ENCODE measurements at places on chromosomes 11 and 22.
A peak's percentile ranks its signal among the peaks of the same experiment; 100 is the strongest.

GRCh38 chr11:2911088-2911784 is 18.0 kb downstream of the PHLDA2 start:
- DNase-seq: no peak

- no peak for DNase-seq
Measured at GRCh38 chr11:122036018-122036417, 80.0 kb downstream of the BLID start.

GRCh38 chr11:63985812-63986155 is 454 bp upstream of the OTUB1 start:
- DNase-seq: no peak

DNA sequence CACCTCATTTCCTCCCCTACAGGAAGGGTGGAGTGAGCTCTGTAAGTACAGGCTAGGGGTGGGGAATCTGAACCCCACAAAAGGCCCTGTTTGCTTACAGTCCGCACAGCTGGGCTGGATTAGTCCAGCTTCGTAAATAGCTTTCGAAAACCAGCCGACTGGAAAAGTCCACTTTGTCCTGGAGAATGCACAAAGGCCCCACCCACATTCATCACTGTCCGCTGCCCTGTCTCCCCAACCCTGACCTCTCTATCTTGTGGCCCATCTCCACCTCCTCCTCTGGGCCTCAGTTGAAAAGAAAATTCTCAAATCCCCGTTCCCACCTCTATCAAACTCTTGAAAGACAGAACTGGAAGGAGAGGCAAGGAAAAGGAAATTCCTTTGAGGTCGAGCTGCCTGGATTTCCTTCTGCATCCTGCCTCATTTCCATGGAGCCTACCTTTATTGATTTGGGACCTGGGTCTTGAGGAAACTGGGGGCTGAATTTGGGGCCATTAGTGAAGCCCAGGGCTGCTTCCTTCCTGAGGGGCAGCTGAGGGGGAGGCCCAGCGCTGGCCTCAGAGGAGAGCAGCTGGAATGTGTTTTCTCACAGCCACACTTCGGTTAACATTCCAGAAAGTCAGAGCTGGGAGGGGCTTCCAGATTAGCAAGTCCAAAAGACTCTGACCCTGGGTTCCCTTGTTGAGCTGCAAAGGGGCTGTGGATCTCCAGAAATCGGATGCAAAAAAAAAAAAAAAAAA is 147.6 kb downstream of the FBXO7 start:
- no peak for DNase-seq

DNA sequence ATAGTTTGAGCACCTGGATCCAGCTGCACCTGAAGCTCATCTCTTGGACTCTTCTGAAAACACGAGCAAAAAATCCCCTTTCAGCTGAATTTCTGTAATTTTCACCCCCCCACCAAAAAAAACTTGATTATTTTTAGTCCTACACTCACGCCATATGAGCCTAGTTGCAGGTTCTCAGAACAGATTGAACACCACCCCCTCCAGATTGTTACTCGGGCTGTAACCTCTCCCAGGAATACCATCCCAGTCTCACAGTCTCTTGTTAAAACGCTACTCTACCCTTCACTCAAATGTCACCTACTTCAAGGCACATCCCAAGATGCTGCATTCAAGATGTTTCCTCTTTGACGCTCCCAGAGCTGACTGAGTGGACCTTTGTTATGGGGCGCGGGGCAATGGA is 96.3 kb upstream of the PRDM11 start:
- no peak for DNase-seq

DNA sequence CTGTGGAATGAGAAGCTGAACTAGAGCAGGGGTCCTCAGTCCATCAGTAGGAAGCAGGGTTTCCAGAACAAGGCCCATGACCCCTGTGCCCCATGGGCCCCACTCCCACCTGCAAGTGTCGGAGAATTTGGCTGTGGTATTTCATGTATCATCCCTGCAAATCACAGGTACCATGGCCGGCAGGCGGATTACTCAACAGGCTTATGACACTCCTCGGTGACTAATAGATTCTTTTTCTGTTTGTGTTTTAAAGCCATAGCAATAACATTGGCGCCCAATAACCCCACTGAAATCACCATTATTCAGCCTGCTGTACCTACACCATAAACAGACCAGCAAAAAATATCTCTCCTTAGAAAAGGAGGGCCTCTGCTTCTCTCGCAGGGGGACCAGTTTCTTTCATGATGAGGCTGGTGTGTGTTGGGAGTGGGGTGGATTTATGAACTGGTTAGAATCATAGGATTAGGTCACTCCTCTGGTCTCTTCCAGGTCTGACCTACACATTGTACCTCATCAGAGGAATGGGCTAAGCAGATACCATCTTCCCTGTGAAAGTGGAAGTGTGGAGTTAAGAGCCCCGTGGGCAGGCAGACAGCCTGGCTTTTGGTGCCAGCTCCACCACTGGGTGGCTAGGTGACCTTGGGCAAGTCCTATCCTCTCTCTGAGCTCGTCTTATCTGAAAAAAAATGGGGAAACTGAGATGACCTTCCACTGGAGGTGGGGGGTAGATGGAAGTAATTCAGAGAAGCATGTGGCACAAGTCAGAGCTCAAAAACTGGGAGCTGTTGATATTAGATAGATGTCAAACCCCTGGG is 60.2 kb upstream of the WNT11 start:
- no peak for DNase-seq

- no peak for DNase-seq
Measured at GRCh38 chr11:59607703-59608454, 7.7 kb downstream of the OSBP start.

DNA sequence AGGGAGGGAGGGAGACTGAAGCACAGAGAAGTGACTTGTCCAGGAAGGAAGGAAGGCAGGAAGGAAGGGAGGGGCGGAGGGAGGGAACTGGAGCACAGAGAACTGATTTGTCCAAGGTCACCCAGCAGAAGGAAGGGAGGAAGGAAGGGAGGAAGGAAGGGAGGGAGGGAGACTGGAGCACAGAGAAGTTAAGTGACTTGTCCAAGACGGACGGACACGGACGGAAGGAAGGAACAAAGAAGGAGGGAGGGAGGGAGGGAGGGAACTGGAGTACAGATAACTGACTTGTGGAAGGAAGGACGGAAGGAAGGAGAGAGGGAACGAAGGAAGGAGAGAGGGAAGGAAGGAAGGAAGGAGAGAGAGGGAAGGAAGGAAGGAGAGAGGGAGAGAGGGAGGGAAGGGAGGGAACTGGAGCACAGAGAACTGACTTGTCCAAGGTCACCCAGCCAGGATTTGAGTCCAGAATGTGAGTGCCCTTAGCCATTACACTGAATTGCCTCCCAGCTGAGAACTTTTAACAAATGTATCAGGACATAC is 1.5 kb downstream of the SLC35F2 start:
- DNase-seq: no peak

DNA sequence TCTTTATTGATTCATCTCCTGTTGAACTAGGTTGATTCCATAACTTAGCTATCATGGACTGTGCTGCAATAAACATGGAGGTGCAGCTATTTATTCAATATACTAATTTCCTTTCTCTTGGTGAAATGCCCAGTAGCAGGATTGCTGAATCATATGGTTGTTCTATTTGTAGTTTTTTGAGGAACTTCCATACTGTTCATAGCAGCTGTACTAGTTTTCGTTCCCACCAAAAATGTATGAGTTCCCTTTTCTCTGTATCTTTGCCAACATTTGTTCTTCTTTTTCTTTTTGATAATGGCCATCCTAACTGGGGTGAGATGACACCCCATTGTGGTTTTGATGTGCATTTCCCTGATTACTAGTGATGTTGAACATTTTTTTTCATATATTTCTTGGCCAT is 87.2 kb upstream of the NAV2 start:
- no peak for DNase-seq

DNA sequence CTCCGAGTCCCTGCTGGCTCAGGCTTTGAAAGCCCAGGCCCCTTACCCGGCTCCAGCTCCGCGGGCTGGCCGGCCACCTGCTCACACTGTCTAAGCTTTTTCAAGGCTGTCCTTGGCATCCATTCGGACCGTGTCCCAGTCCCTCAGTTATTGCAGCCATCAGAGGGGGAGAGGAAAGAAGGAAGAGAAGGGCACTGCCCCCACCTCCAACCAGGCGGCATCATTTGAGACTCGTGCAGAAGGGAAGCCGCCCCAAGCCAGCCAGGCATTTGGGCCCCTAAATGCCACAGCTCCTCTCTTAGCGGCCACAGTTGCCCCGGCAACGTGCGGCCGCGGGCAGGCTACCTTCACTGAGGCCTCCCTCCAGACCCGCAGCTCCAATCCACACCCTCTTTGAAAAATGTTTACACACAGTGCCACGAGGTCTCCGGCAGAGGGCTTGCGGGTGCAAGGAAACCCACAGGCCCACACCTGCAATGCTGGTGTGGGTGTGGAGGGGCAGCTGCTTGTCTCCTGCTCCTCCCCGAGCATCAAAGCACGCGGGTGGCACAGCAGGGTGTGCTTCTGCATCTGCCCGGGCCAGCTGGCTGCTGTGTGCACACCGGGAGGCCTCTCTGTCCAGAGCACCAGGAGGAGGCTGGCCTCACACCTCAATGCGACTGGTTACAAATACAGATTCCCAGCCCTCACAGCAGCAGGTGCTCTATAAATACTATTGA is 124.4 kb downstream of the CTTN start:
- no peak for DNase-seq

GRCh38 chr11:2930704-2931419 is 1.6 kb upstream of the PHLDA2 start:
- no peak for DNase-seq

DNA sequence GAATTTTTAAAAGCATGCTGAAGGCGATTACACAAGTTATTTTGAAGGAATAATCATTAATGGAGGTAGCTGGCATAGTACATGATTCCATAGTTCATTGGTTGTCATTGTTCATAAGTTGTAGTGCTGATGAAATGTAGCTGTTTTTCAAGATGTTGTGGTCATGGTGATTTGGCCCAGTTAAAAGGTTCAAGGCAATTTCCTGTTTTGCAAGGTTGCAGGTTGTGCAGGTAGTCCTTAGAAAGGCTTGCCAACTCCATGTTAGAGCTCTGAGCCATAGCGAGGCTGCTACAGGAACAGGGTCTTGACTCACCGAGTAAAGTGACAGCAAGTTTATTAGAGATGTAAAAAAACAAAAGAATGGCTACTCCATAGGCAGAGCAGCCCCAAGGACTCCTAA is 95.8 kb upstream of the CHORDC1 start:
- DNase-seq: no peak

GRCh38 chr11:65801153-65801987 is 14.5 kb downstream of the OVOL1 start:
- no peak for DNase-seq

GRCh38 chr22:48488149-48488551 is 1339.5 kb downstream of the BRD1 start:
- no peak for DNase-seq

DNA sequence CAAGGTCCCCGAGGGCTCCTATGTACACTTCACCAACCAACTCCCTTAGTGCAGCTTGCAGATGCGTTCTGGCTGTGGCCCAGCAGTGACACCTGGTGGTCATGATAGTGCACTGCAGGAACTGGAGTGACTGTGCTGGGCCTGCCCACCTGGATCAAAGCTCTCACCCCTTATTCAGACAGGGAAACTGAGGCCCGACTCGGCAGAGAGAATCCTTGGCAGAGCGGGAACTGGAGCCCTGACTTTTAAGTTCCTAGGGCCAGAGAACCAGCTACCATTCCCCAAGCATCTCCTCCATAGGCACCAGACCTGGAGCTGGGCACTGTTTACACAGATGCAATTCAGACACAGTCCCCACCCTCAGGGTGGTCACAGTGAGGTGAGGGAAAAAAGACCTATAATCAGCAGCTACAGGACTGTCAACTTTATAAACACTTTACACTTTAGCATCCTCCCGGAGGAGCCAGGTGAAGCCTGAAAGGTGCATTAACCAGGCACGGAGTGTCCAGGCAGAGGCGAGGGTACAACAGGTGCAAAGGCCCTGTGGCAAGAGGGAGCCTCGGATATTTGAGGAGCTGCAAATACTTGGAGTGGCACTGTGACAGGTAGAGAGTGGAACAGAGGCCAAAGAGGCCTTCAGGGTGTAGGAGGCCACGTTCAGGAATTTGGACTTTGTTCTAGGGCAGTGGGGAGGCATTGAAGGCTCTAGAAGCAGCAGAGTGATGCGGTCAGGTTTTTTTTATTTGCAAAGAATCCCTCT is 22.0 kb downstream of the RHBDD3 start:
- peak; percentile 65 for DNase-seq

- no peak for DNase-seq
Measured at GRCh38 chr11:22456993-22457762, 119.0 kb downstream of the SLC17A6 start.

DNA sequence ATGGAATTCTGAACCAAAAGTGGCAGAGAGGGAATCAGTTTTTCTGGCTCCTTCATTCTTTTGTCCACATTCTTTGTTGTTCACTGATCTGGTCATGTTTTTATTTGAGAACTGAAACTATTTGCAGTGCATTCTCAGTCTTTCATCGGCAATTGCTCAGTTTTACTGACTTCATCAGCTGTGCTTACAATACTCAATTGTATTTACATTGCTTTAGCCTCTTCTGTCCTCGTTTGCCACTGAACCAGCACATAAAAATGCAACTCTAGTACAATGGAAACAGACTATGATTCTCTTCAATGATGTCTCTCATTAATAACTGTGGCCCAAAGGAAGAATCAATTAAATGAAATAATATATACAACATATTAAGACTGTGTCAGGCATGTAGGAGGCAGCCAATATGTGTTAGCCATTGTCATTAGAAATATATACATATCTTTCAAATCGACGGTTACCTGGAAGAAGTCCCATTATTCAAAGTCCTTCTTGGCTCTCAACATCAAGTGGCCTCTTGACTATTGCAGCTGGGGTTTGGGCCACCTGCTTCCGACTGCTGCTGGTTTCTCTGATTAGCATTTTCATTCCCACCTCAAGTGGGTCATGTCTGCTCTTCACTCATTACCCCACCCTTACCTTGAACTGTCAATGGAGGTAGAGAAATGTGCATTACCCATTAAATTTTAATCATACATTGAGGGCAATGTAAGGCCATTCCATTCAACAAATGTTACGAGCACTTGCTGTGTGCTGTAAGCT is 600.1 kb downstream of the INSC start:
- DNase-seq: peak; percentile 11

- no peak for DNase-seq
Measured at GRCh38 chr11:71201231-71201630, 51.1 kb downstream of the SHANK2 start.

DNA sequence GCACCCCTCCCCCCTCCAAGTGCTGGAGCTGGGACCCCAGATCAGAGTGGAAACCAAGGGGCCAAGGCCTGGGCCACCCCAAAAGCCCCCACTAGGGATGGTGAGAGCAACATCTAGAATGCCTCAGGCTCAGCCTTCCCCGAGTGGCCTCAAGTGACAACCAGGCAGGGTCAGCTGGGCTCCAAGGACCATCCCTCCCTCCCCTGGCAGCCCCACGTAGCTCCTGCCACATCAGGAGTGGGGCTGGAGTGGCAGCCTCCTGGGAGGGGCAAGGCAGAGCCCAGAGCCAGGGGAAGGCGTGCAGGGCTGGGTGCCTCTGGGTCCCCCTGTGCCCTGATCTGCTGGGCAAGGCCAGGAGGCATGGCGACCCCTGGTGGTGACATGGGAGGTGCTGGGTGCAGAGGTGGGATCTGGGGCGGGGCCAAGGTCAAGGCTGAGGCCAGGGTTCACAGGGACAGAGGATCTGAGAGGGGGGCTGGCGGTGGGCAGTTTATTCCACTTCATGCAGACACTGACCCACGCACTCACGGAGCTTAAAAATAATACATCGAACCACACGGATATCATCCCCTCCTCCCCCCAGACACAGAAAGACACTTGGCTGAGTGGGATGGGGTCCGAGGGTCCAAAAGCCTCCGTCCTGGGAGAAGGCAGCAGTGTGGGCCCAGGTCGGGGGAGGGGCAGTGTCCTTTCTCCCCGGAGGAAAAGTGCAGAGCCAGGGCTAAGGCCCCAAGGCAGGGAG is 15.8 kb upstream of the EHD1 start:
- DNase-seq: peak; percentile 33
